ENCODE measurements at places on chromosomes 1 and 21.

GRCh38 chr1:175554586-175554985 is 188.8 kb downstream of the TNR start:
- no peak for DNase-seq

GRCh38 chr1:204094313-204094729 is 21.4 kb downstream of the SOX13 start:
- DNase-seq, result no peak

GRCh38 chr1:15885701-15886610 is 38.4 kb downstream of the SPEN start:
- DNase-seq, result peak; percentile 57

DNA sequence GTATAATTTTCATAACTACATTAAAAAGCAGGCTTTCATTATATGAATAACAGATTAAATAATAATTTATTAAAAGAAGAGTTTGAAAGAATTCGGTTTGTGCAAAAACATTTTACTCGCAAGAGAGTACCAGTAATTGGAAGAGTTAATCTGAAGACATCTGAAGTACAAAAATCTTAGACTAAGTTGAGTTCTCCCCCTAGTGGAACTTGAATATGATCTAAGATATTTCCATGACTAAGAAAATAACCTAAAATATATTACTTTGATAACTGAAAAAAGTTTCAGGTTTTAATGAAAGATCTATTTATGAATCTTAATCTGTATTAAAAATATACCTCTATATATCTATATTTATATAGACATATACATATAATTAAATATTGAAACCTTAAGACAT is 112.5 kb upstream of the GFI1 start:
- no peak for DNase-seq

GRCh38 chr1:2564815-2565374 is 8.7 kb downstream of the TNFRSF14 start:
- DNase-seq, result no peak

Data from amniotic stem cell (primary cell).